ENCODE measurements at places on chromosomes 2 and 18.

- no peak for DNase-seq
These were observed 13.2 kb upstream of the ENOSF1 start for GRCh38 chr18:725646-726045.

GRCh38 chr2:238570926-238571325 is 144.2 kb downstream of the ASB1 start:
- no peak for DNase-seq

DNA sequence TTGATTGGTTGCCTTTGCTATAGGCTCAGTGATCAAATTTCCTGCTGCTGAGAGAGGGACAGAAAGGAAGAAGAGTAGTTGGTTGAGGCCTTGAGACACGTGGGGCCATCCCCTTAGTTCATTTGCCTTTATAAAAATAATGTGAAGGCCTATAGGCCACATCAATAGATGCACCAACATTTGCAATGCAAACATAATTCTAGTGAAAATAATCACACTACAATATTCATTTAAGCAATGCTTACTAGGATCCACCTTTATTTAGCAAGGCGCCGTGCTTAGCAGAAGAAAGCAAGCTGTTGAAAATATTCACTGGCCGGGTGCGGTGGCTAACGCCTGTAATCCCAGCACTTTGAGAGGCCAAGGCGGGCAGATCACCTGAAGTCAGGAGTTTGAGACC is 105.3 kb upstream of the CXCR4 start:
- no peak for DNase-seq

DNA sequence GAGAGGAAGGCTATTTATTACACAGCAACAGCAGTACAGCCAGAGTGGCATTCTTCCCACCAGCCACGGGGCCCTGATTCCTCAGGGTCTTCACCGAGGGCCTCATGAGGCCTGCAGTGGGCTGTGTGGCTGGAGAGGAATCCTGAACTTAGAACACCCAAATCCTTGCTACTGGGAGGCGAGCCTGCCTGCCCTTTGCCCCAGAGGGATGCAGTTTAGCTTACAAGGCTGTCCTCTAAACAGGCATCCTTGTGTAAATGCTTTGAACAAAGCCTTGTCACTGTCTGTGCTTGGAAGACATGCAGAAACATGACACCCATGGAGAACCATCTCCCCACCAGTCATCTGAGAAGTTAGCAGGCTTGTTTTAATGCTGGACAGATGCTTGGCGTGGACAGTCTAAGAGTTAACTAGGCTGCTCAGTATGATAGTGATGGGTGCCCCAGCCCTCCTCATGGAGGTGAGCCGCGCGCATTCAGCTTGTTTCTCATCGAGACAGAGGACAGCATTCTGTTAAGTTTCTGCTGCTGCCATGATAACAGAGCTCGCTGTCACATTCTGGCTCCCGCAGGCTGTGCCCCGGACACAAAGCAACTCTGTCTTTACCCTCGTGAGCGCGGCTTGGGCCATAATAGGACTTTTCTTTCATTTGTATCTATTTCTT is 42.9 kb downstream of the ADI1 start:
- no peak for DNase-seq

DNA sequence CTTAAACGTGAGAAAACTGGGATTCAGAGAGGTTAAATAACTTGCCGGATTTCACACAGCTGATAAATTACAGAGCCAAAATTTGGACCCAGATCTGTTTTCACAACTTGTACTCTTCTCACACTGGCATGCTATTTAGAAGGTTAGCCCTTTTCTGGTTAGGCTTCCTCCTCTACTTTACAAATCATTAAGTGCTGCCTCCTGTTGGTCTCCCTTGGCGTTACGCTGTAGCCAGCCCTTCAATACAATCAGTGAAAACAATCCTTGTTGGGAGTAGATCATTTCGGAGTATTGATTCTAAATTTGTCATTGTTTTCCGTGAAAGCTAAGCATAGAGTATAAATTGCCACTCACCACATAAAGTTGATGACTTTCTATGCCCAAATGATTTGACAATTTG is 153.5 kb downstream of the ARHGAP15 start:
- DNase-seq: peak; percentile 15

DNA sequence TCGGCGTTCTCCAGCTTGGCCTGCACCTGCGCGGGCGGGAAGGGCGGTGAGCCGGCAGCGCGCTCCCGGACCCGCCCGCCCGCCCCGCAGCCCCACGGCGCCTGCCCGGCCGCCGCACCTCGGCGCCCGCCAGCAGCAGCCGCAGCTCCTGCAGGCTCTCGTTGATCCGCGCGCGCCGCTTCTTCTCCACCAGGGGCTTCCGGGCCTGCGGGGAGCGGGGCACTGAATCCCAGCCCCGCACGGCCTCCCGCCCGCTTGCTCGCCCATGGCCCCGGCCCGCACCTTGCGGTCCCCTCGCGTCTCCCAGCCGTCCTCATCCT is 335 bp downstream of the HES6 start:
- no peak for DNase-seq

All from activated T-cell treated with anti-CD3 and anti-CD28 coated beads for 48 hours (primary cell).